ENCODE measurements at places on chromosomes 1 and 21.

DNA sequence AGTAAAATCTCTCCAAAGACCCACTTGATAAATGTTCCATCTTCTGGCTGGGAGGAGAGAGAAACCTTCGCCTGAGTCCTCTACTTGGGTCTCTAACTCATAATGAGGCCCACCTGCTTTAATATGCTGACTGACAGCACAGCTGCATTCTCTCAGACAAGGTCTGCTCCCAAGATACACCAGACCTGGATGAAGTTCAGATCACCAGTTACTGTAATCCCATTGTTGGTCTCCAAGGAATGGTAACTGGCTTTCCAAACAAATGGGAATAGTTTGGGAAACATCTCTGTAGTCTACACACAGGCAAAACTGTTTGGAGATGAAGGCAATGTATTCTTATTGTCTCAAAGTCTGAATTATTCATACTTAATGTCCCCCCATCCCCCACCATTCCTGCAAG lies 27.9 kb upstream of the COL24A1 start:
- no peak for DNase-seq

DNA sequence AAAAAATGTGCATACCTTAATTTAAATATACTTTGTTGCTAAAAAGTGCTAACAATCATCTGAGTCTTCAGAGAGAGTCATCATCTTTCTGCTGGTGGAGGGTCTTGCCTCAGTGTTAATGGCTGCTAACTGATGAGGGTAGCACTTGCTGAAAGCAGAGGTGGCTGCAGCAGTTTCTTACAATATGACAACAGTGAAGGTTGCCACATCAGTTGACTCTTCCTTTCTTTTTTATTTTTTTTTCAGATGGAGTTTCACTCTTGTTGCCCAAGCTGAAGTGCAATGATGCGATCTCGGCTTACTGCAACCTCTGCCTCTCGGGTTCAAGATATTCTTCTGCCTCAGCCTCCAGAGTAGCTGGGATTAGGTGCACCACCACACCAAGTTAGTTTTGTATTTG lies 2.6 kb upstream of the CFAP45 start:
- DNase-seq = no peak

- no peak for DNase-seq
Measured at GRCh38 chr1:37753473-37754321, 11.2 kb downstream of the EPHA10 start.

DNA sequence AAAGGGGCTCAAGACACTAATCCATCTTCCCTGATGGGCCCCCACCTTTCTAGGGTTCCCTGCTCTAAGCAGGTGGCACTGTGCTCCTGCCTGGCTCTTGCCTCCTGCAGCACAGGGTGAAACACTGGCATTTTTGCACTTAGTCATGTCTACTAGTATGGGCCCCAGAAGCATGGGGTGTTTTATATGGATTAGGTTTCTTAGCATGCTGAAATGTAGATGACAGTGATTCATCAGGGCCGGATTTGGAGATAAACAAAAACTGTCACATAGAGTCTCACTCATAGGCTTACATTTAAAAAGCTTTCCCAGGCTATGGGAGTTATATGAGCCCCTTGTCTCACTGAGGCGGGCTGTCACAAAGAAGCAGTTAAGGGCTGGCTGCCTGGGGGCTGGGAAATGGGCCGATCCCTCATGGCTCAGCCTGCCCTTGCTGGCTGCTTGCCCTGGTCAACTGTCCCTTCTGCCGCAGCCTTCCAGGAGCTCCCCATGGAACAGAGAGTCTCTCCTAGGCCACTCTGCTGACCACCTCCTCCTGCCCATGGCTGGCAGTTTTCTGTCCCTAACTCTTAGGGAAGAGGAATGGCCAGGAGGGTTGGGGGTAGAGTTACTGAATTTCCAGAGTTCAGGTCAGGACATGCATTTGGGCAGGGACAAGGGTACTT lies 6.5 kb downstream of the GALNT2 start:
- DNase-seq = no peak

DNA sequence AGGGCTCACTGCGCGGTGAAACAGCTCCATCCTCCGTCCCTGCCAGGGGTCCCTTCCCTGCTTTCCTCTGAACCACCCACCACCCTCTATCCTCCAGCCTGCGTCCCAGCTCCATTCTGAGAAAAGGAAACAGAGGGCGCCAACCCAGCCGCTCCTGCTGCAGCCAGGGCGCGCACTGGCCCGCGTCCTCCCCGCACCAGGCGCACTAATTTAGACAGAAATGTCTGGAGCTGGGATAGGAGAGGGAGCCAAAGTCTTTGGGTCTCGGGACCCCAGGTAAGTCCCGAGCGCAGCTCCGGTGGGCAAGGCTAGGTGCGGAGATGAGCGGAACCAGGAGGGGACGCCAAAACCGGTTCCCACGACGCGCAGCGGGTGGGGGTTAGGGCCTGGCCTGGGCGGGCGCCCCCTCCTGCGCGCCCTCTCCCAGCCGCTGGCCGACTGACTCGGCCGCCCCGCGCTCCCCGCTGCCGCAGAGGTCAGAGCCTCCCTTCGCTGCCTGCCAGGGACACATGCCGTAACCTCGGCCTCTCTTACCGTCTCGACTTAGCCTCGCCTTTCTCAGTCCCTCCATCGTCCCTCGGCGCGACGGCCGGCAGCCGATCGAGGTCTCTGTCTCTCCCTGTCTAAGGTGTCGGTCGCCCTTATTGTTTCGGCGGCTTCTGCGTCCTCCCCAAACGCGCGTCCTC lies 2.0 kb downstream of the CAMK2N1 start:
- no peak for DNase-seq

DNA sequence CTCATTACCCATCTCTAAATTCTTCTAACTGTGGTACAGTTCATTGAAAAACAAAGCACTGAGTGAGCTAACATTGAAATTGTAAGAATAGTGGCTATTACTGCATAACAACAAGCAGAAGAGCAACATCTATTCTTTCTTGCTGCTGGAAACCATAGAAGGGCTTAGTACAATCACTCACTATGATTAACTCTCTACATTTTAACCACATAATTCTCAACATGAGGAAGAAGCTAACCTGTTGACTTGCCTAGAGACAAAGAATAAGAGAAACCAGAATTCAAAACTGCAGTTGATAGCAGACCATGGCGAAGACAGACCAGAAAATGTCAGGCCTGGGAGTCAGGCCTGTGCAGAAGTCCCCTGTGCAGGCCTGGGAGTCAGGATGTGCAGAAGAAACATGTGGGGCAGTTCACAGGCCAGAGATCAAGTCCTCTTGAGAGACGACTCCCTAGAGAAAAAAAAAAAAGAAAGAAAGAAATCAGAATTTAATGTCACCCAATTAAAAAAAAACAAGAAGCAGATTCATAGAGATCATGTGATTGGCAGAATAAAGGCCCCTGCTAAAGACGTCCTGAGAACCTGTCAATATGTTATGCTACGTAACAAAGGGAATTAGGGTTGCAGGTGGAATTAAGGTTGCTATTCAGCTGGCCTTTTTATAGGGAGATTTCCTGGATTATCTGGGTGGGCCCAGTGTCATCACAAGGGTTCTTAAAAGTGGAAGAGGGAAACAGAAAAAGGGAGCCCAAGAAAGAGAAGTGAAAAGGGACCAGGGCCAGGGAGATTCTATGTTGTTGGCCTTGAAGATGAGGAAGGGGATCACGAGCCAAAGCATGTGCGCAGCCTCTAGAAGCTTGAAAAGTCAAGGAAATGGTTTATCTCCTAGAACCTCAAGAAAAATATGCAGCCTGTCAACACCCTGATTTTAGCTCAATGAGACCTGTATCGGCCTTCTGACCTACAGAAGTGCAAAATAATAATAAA lies 94.9 kb downstream of the MRPL39 start:
- DNase-seq = no peak

GRCh38 chr1:43402089-43402865 lies 12.6 kb downstream of the SZT2 start:
- DNase-seq = no peak

DNA sequence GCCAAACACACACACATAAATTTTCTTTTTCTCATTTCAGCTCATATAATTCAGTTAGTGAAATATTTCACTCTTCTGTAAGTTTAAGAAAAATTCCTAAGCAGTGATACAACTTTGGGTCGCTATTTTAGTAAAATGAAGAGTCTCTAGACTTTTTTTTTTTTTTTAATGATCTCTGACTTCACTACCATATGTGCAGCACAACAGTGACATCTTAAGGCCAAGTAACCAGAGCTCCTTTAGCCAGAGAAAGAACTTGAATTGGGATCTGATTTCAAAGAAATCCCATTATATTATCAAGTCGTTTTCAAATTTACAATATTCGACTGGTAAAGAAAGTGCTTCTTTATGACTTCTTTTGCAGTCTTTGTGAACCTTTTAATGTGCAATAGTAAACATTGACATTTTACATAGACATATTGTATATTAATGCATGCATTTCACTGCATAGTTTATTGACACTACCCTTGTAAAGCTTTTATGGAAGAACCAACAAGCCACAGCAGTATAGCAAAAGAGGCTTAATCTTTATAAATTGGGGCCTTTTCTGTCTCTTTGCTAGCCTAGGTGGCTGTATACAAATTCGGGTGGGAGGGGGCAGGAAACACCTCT lies 62.2 kb downstream of the LRRC40 start:
- DNase-seq = no peak

Data from naive thymus-derived CD8-positive, alpha-beta T cell (primary cell).